ENCODE measurements at places on chromosomes 5 and 9.

GRCh38 chr5:69530561-69531405 is 29.2 kb upstream of the GTF2H2C start:
- no peak for DNase-seq

- no peak for DNase-seq
Measured at GRCh38 chr5:172145870-172146747, 41.9 kb downstream of the STK10 start.

GRCh38 chr9:34651876-34652601 is at the start of gene IL11RA:
Gene IL11RA (plus strand): TSS chr9:34652185. CDS start chr9:34655218, 3,033 bp downstream.
- peak; percentile 96 for DNase-seq

- DNase-seq: no peak
Measured at GRCh38 chr5:132679717-132680380, 6.1 kb downstream of the IL4 start.

DNA sequence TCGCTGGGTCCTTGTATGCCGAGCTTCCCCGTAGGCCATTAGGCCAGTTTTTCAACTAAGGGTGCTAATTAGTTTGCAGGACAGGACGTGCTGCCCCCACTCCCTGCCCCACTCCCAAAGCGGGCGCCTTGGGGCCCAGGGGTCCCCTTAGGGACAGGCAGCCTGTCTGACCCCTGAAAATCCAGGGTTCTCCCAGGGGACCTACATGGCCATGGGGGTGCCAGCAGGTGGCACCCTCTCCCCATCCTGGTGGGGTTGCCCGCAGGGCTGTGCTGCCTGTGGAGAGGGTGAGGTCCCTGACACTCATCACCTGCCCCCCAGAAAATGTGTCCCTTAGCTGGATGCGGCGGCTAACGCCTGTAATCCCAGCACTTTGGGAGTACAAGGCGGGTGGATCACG is 8.5 kb upstream of the CCDC187 start:
- peak; percentile 53 for DNase-seq

DNA sequence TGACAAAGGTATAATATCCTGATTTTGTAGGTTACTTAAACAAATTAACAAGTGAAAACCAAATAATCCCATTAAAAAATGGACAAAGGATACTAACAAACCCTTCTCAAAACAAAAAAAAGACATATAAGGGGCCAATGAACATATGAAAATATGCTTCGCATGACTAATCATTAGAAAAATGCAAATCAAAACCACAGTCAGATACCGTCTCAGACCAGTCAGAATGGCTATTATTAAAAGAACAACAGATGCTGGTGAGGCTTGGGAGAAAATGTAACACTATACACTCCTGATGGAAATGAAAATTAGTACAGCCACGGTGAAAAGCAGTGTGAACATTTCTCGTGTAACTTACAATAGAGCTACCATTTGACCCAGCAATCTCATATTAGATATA is 1542.2 kb upstream of the CDH9 start:
- DNase-seq: no peak

- DNase-seq: no peak
Measured at GRCh38 chr9:99189887-99190596, 31.7 kb downstream of the ALG2 start.

GRCh38 chr9:21554813-21555212 is 72.7 kb upstream of the IFNE start:
- DNase-seq: no peak

DNA sequence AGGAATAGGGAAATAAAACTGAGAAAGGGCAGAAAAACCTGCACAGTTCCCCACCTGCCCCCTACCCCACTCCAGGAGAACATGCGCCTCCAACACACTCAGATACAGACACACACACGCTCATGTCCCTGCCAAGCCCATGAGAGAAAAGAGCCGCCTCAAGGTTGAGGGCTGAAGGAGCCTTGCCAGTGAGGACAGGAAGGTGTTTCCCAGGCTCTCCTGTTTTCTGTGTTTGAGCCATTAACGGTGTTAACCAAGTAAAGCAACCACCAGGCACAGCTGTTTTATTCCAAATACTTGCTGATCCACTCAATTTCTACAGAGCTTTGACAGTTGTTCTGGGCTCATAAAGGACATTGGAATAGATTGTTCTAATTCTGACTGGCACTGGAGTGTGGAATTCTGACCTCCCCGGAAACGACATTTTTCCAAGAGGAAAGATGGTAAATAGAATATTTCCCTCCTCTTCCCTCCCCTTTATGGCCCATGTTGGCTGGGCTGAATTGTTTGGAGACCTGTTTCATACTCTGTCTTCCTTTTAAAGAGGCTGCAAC is 238.0 kb downstream of the DMAC1 start:
- DNase-seq: no peak

DNA sequence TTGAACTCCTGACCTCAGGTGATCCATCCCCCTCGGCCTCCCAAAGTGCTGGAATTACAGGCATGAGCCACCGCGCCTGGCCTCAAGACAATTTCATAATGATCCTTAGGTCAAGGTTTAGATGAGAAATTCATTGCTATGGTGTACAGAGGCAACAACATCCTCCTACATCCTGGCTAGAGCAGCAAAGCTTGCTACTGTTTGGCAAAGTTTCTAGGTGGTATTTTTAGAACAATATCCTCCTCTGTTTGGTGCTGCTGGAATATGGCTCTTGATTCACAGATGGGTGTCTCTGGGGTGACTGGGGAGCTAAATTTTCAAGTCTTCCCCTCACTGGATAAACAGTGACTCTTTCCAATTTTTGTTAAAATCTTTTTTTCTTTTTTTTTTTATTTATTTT is 30.6 kb downstream of the CRHBP start:
- DNase-seq: peak; percentile 19

- no peak for DNase-seq
Measured at GRCh38 chr9:79377339-79377855, 194.4 kb upstream of the TLE4 start.

DNA sequence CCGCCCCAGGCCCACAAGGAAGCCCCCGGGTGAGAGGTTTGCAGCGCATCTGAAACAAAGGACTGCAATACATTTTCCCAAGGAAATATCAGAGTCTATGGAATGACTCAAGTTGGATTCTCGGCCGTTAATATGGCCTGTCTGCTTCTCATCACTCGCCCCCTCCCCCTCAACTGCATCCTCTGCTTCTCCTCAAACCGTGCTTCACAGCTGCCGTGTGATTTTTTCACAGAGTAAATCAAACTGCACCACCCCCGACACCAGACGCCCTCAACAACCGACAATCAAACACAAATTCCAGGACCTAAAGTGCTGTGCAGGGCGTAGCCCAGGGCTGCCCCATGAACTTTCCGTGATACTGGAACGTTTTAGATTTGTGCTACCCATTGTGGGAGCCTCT is 176.9 kb downstream of the ROR2 start:
- peak; percentile 30 for DNase-seq

DNA sequence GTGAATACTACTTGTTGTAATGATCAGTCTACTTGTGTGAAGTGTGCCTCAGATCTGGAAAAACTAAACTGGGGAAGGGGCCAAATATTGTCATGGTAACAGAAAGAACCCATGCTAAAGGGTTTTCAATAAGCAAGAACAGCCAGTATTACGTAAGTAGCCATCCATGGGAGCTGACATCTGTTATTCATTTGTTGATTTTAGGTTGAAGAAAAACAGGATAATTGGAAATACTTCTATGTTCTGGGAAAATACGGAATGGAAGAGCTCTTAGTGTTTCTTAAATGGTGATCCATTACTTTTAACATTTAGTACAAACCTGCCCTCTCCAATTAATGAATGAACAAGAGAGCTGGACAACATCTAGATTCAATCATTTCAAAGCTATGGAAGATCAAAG is 485.8 kb downstream of the NTRK2 start:
- DNase-seq: no peak

DNA sequence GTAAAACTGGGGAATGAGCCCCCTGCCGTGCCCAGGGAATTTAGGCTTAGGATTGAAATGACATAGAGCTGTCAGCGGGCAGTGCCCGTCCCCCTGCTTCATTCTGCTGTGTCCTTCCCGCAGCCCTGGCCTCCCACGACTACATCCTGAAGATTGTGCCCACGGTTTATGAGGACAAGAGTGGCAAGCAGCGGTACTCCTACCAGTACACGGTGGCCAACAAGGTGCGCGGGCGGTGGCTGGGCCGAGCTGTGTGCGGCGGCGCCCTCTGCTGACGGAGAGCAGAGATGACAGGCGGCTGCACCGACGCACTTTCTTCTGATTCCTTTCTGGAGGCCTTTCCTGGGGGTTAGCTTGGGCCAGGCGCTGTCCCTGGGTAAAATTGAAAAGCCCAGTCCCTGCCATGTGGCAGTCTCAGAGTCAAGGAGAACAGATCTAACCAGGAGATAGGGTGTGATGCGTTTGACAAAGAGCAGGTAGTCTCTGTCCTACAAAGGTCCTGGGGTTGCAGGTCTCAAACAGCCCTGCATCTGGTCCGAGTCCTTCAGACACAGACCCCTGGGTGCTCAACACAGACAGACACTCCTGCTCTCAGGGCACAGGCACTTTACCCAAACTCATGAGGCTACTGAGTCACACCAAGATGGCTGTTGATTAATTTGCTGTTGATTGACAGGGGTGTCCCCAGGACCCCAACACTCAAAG is 26.8 kb upstream of the RPL26L1 start:
- peak; percentile 72 for DNase-seq

DNA sequence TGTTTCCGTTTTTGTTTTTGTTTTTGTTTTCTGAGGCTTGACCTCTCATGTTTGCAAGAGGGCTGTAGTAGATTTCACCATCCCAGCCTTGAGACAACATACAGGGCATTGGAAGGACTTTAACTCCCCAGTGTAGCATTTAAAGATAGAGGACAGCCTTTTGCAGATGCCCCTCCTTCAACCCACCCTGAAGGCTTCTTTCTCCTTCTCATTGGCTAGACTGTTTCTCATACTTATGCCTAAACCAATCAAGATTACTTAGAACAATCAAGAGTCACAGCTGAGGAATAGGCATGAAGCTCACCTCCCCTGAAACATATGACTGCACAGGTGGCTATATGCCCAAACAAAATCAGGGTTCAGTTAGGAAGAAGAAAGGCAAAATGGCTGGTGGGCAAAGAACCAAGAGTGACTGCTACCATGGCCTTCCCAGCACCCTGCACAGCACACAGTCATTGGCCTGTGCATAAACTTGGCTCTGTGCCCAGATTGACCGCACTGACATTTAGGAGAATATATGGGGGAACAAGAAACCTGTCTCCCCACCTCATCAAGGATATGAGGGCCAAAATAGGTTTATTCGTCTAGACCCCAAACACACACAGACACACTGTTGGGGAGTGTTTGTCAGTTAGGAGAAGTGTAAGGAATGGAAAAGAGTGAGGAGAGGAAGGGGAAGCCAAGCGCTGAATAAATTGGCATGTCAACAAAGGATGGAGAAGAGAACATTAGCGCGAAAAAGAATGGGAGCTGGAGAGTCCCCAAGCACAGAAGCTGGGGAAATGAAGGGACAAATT is 137.3 kb upstream of the RANBP3L start:
- DNase-seq: peak; percentile 26

DNA sequence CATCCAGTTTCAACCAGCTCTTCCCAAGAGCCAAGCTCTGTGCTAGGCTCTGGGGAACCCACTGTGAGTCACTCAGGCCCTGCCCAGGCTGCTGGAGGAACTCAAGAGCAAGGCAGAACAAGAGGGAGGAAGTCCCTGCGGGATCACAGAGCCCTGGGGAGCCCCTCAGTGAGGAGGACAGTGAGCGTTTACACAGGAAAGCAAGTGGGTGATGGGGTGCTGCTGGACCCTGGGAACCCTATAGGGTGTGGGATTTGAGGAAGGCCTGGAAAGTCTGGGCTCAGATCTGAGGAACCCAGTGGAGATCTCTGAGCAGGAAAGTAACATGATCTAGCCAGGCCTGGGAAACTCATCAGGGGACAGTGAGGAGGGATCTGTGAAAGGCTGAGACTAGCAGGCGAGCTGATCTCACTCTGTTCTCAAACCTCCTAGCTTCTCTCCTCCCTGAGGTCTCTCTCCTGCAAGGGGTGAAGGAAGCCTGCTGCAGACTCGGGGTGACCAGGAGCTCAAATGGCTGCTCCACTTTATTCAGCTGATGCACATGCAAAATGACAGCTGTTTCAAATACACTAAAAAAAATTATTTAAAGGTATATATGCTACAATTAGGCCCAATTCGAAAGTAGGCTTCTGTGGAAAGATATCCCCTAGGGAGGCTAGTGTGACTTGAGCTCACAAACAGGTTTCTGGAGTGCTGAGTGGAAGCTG is 70.0 kb downstream of the SHB start:
- DNase-seq: no peak

GRCh38 chr5:125409861-125410536 is 663.6 kb upstream of the ZNF608 start:
- DNase-seq: no peak

- no peak for DNase-seq
Measured at GRCh38 chr9:129569502-129570449, 51.1 kb downstream of the C9orf50 start.

- no peak for DNase-seq
Measured at GRCh38 chr5:125584140-125584520, 837.7 kb upstream of the ZNF608 start.

DNA sequence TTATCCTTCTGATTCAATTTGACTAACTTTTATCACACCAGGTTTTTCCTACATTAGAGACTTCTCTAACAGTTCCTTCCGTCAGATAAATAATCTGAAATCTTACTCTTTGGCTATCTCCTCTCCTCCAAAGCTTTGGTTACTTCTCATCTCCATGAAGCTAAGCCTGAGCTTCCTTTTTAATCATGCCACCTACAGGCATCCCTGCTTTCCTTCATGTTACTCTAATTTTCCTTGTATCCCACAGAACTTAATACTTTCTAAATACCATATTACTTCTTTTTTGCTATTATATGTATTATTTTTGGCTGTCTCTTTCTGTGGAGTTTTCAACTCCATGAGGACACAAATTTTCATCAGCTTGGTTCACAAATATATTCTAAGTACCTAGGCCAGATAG is 49.7 kb downstream of the C9 start:
- no peak for DNase-seq

- DNase-seq: no peak
Measured at GRCh38 chr5:24245821-24246220, 399.0 kb downstream of the CDH10 start.
